ENCODE measurements at places on chromosomes 3 and 15. TPM values are rescaled to one million over a fixed set of nuclear protein-coding genes. Genes with fewer than 3 reads are reported as not detected.

NEIL1 gene
- polyA plus RNA-seq, result 17.3 TPM

TMEM45A gene
- polyA plus RNA-seq, result 21.3 TPM

PLD1 gene
- polyA plus RNA-seq, result 11.4 TPM

BNC1 gene
- polyA plus RNA-seq, result 0.13 TPM

COL6A6 gene
- polyA plus RNA-seq, result 2.7 TPM

WDR73 gene
- polyA plus RNA-seq, result 39.2 TPM

TTLL13 gene
- polyA plus RNA-seq, result 0.20 TPM

KLF13 gene
- 74.1 TPM for polyA plus RNA-seq

CDCP1 gene
- polyA plus RNA-seq, result 1.1 TPM

CRELD1 gene
- polyA plus RNA-seq, result 54.2 TPM

NDN gene
- 73.9 TPM for polyA plus RNA-seq

CX3CR1 gene
- 5.3 TPM for polyA plus RNA-seq

KCTD6 gene
- 30.6 TPM for polyA plus RNA-seq

TRPM1 gene
- 0.58 TPM for polyA plus RNA-seq

RAP2B gene
- polyA plus RNA-seq, result 7.6 TPM

PDCD6IP gene
- polyA plus RNA-seq, result 180 TPM

C3orf70 gene
- polyA plus RNA-seq, result 6.8 TPM

TKT gene
- polyA plus RNA-seq, result 113 TPM

NR2E3 gene
- 0.45 TPM for polyA plus RNA-seq

Data from renal cortex interstitium (tissue), 15 donors.